Stimulated activated CD8-positive, alpha-beta memory T cell treated with anti-CD3 and anti-CD28 coated beads, Interleukin-15, amount 100 ng/mL, for 48 hours (primary cell): ENCODE measurements at places on chromosomes 12 and 14.
A peak's percentile ranks its signal among the peaks of the same experiment; 100 is the strongest.

GRCh38 chr12:65675141-65675621 lies 149.1 kb upstream of the HMGA2 start:
- DNase-seq, result no peak

DNA sequence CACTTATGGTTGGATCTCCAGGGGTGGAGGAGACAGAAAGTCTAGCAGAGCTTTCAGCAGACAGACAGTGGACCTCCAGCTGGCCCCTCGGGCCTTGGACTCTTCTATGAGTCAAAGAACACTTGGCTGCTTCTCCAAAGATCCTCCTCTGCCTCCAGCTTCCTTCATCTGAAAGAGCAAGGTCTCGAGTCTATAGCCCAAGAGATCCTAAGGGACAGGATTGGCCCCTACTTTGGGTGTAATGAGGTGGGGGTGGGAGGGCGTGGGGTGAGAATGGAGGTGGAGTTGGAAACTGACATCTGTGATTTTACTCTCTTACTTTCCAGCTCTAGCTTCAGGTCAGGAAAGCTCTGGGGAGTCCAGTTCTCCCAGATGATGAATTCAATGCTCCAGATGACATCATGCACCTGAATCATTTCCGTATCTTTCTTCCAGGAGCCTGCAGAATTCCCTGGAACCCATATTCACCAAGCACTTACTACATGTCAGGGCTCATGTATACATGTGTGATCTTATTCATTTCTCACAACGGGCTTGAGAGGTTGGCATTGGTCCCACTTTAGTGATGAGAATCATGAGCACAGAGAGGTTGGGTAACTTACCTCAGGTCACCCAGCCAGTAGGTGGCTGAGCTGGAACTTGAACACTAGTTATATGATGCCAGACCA lies 10.2 kb upstream of the PGF start:
- no peak for DNase-seq

- DNase-seq, result no peak
These were observed 3.3 kb upstream of the CCND2 start for GRCh38 chr12:4270016-4270830.

DNA sequence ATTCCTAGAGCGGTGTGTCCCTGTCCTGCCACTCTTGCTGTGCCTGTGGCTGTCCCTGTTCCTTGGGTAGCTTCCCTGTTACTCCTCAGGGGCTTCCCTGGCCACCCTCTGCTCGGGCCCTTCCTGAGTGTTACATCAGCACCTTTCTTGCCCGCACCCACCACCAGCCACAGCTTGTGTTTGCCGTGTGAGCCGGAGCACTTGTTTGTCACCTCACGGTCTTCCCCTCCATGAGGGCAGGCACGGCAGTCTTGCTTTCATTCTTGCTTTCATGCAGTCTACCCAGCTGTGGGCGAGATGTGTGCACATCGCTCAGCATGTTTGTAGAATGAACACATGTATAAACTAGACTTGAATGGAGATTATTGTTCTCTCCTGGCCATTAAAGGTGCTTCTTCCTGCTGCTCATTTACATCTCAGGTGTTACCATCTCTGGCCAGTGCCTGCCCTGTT lies 42.0 kb downstream of the TRAF3 start:
- DNase-seq, result peak; percentile 65

DNA sequence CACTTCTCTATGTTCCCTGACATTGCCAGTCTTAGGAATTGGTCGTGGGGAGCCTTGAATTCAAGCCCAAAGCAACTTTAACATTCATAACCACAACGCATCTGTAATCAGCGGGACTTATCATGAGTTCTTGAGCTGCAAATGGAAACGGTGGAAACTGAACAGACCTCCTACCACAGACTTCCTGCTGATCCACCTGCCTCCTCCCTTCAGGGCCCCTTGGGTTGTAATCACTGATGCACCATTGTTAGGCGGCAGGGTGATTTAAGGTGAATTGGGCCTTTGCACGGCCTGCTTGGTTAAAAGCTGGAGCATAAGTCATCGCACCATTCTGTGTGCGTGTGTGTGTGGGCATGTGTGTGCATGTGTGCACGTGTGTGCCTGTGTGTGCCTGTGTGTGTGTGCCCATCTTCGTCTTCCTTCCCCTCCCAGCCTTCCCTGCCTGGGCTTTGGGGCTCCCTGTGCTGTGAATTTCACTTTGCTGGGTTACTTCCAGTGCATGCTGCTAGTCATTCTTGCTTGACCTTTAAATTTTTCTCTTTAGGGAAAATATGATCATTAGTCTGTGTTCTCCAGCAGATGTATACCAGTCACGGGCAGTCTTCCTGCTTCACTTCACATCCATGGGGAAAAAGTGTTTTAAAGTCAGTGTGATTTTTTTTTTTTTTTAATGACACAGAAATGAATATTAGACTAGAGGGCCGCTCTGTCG lies 29.1 kb downstream of the CHST11 start:
- DNase-seq, result no peak

DNA sequence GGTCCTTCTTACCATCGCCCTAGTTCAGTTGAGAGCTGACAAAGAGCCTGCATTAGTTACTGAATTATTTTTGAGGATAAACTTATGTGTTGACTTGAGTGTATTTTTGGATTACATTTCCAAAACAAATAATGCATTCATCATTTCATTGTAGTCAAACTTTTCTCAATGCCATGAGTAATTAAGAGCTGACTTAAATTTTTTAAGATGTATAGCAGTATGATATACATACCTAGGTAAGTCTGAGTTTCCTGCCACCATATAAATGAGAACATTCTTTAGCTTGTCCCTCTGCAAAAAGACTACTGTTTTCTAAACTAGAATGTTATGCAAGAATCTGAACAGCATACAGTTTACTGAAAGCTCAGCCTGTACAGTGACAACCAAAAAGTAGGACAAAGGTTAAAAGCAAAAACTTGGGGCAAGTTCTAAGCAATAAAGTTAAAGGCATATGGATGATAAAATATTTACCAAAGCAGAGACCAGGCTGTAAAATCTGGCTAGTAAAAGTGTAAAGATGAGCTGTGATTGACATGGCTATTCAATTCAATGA lies 82.1 kb upstream of the FERMT2 start:
- no peak for DNase-seq

- no peak for DNase-seq
These were observed 10.2 kb downstream of the SPRYD3 start for GRCh38 chr12:53068811-53069585.

- DNase-seq, result no peak
These were observed 64.7 kb upstream of the RFLNA start for GRCh38 chr12:124230117-124230757.

DNA sequence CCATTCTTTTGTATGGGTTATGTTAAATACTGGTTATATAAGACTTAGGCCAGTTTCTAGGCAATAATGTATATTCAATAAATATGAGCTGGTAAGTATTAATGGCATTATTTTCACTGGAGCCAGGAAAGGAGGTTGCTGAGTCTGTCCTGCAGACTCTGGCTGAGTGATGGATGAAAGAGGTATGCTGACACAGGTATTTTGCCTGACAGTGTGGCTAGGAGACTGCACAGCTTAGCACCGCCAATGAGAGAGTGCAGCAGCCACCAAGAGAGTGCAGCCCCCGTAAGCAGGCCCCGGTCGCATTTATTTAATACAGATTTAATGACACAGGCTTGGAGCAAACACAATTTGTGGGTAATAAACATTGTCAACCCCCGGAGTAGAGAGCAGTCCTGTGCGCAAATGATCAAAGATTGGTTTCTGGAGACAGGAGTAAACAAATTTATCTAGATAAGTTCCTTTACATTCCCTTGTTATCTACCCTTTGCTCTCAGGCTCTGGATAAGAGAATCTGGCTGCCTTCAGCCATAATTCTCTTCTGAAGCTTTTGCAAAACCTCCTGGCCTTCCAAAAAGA lies 37.4 kb downstream of the TMTC3 start:
- DNase-seq, result no peak

DNA sequence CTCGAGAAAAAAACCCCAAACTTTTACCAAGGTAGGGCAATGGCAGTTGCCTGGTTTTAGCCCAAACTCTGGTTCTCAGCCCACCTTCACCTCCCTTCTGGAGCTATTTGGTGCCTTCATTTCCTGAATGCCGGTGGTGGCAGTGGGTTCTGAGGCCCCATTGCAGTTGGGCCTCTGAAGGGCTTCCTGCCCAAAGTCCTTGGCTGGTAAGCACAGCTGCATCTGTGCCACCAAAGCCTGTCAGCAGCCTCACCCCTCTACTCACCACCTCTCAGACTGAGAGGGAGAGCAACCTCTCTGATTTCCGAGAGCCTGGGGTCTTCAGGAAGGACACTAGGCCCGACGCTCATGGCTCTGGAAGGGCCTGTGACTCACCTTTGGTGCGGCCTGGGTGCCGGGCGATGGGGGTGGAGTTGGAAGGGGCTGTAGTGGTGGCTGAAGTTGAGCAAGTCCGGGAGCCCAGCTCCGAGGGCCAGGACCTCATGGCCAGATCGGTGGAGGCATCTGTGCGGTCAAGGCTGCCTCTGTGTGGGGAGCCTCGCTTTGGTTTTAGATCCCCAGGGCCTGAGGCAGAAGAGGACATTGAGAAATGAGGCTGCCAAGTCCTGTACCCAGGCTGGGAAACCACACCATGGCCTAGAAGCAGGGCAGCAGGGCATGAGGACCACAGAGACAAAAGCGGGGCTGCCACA lies 38.6 kb upstream of the GPR68 start:
- no peak for DNase-seq
